ENCODE measurements at places on chromosomes 5 and 9. TPM values are rescaled to one million over a fixed set of nuclear protein-coding genes. Genes with fewer than 3 reads are reported as not detected.
A peak's percentile ranks its signal among the peaks of the same experiment; 100 is the strongest.

- DNase-seq, result no peak
Measured at GRCh38 chr5:81315336-81315735, 13.9 kb downstream of the ZCCHC9 start.

KCNN2 gene
- 8.0 TPM for total RNA-seq

IFNA21 gene
- not detected for total RNA-seq

AGPAT2 gene
- total RNA-seq, result 48.6 TPM

FST gene
- total RNA-seq, result 5.8 TPM

PCDHA12 gene
- not detected for total RNA-seq

NTRK2 gene
- 4.5 TPM for total RNA-seq

IL6ST gene
- total RNA-seq, result 137 TPM

RAB3C gene
- 0.83 TPM for total RNA-seq

LCN10 gene
- 7.7 TPM for total RNA-seq

FAM221B gene
- not detected for total RNA-seq

CMYA5 gene
- 917 TPM for total RNA-seq

COL23A1 gene
- total RNA-seq, result 18.8 TPM

DNA sequence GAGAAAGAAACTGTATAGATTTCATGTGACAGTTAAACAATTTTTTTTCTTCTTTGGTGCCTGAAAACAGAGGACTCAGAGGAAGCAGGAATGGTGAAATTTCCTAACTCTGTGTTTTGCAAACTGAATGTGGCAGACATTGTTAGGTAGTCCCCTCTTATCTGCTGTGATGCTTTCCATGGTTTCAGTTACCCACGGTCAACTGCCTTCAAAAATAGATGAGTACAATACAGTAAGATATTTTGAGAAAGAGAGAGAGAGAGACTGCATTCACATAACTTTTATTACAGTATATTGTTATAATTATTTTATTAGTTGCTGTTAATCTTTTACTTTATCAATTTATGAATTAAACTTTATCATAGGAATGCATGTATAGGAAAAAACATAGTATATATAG lies 627.2 kb downstream of the CCDC171 start:
- DNase-seq, result no peak

GRCh38 chr9:84860249-84861115 lies 191.0 kb downstream of the NTRK2 start:
- DNase-seq, result no peak

DNA sequence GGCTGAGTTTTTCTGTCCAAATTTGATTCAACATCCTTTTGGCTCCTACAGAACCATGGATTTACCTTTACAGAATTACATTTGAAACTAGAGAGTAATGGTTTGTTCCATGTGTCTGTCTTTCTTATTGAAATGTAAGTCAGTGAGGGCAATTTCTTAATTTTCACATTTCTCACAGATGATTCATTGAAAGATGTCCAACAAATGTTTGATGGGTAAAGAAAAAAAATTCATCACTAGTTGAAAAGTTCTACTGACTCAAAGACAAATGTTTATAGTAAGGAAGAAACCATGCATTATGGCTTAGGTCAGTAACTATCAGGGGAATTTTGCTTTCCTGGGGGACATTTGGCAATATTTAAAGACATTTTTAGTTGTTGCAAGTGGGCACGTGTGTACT lies 131.6 kb upstream of the TRPM3 start:
- no peak for DNase-seq

GRCh38 chr5:139705191-139705590 lies 57.0 kb downstream of the CXXC5 start:
- DNase-seq, result no peak

DNA sequence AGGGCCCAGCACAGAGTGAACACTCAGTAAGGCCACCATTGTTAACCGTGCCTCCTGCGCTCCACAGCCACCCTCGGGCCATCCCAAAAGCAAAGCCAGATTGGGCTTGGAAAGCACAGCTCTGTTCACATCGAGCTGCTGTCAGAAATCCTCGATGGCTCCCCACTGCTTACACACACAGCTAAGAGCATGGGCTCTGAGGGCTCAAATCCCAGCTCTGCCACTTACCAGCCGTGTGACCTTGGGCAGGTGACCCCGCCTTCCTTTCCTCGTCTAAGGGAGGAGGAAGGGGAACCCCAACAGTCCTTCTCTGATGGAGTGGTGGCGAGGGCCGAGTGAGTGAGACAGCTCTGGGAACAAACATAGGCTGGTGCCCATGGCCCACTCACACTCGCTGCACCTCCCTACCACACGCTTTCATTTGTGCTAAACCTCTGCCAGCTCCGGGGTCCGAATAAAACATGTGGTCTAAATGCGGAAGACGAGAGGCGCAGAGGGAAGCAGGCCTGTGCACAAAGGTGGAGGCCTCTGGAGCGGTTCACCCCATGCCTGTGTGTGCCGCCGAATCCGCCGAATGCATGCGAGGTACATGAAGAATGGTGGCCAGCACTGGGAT lies 139.3 kb downstream of the PAX5 start:
- no peak for DNase-seq

RORB gene
- 5.7 TPM for total RNA-seq

DNA sequence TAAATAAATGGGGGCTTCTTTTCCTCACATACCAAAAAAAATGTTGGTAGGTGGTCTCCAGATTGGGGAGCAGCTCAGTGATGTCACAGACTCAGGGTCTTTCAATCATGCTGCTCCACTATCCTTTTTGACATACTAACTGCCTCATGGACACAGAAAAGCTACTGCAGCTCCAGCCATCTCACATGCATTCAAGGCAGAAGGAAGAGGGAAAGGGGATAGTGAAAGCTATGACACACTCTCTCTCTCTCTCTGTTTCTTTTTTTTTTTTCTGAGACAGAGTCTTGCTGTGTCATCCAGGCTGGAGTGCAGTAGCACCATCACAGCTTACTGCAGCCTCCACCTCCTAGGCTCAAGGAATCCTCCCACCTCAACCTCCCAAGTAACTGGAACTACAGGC lies 7.9 kb upstream of the ADGRD2 start:
- no peak for DNase-seq

GRCh38 chr5:141942185-141942857 lies 15.7 kb downstream of the PCDH12 start:
- DNase-seq, result no peak

GRCh38 chr9:87954230-87954629 lies 20.1 kb downstream of the CDK20 start:
- no peak for DNase-seq

NNT gene
- 573 TPM for total RNA-seq

JADE2 gene
- 25.9 TPM for total RNA-seq

SCGB3A2 gene
- total RNA-seq, result not detected

SPATA6L gene
- total RNA-seq, result 0.35 TPM

GRCh38 chr5:142280066-142281007 lies 44.5 kb downstream of the SPRY4 start:
- peak; percentile 83 for DNase-seq

ANXA2R gene
- 0.94 TPM for total RNA-seq

NUTM2F gene
- not detected for total RNA-seq

C5orf34 gene
- total RNA-seq, result 0.40 TPM

DNA sequence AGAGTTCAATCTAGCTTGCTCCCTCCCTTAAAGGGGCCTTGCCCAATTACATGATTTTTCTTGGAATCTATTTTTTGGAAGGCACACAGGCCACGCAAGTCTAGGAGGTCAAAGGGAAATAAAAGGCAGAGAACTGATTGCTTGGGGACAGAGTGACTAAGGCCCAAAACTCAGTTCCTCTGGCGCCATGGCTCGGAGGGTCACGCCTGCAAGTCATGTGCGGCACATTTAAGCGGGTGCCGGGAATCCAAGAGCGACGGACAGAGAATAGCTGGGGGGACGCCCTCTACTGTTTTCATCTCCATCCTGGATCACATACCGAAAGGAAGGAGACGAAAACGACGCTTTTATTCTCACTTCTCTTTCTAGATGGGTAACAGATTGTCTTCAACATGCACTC lies 78.6 kb downstream of the FREM1 start:
- no peak for DNase-seq

DNA sequence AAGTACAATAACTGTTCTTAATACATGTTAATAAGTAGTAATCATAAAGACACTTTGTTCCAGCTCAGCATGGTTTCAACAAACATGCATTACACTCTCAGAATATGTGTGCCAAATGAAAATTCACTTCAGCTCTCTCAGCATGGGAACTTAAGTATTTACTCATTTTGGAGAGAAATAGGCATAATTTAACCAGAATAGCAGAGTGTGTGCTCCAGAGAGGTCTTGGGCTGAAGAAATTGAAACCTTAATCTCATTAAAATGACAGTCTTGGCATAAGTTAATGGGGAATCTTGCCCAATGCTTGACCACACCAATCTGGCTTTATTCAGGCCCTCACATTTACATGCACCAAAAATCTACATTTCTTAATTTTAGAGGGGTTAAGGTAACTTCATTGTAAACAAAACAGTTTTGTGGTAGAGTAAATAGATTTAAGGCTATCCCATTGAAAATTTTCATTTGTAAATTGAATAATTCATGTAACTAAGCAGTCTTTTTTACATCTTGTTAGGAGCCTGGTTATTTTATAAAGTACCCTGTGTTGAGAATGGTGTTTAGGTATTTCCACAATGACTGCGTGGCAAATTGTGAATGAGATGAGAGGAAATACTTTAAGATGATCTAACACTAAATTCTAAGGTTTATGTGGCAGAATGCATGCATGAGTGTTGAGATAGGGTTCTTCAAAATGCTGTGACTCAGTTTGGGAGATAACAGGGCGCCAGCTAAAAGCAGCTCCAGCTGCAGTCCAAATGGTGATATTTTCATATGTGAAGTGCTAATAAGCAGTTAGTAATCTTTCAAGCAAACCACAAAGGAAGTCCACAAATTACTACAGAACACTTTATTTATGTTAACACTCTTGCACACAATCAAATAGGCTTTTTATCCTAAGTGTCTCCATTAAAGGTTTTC lies 11.3 kb upstream of the LOX start:
- DNase-seq, result no peak

DNA sequence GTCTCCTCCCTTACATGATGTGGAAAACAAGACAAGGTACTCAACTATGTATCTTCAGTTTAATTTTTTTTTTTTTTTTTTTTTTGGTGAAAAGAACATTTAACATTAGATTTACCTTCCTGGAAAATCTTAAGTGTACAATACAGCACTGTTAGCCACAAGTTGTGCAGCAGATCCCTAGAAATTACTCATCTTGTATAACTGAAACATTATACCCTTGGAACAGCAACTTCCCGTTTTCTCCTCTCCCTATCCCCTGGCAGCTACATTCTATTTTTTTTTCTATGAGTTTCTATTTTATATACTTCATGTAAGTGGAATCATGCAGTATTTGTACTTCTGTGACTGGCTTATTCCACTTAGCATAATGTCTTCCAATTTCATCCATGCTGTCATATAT lies 421.9 kb upstream of the FTMT start:
- DNase-seq, result no peak

DNA sequence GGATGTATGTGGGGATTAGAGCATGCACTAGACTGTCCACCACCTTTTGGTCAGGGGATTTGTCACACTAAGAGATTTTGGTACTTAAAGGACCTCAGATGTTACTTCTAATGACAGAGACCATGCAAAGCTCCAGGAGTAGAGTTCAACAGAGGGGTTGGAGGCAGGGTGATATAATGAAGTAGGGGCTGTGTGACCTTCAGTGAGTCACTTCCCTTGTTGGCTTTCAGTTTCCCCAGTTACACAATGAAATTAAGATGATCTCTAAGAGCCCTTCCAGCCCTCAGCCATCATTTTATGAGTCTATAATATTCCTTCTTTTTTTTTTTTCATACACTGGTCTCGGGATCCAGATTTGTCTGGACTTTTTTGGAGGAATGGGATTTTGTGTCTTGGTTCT lies 26.8 kb downstream of the GLRA1 start:
- DNase-seq, result no peak

GRCh38 chr5:173498286-173498685 lies 118.2 kb downstream of the BOD1 start:
- DNase-seq, result peak; percentile 60

PCA3 gene
- total RNA-seq, result not detected

FOXI1 gene
- not detected for total RNA-seq

IFNA13 gene
- not detected for total RNA-seq

- DNase-seq, result no peak
Measured at GRCh38 chr5:125470280-125470902, 724.0 kb upstream of the ZNF608 start.

- peak; percentile 80 for DNase-seq
Measured at GRCh38 chr9:107737987-107738743, 248.6 kb upstream of the KLF4 start.

DNA sequence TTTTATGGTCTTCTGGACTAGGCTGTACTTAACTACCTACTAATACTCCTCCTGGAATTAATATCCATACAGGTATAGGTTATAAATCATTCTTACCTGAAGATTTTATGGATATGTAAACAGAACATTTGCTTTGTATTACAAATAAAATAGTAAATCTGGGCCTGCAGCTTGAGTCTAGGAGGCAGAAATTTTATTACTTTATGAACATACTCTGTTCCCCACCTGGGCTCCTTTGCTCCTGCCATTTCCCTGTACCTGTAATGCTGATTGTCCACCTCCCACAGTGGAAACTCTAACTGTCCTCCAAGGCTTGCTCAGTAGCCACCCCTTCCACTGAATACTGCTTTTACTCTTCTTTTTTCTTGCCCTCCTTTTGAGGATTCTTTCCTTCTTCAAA lies 108.0 kb downstream of the PAM start:
- no peak for DNase-seq

DNA sequence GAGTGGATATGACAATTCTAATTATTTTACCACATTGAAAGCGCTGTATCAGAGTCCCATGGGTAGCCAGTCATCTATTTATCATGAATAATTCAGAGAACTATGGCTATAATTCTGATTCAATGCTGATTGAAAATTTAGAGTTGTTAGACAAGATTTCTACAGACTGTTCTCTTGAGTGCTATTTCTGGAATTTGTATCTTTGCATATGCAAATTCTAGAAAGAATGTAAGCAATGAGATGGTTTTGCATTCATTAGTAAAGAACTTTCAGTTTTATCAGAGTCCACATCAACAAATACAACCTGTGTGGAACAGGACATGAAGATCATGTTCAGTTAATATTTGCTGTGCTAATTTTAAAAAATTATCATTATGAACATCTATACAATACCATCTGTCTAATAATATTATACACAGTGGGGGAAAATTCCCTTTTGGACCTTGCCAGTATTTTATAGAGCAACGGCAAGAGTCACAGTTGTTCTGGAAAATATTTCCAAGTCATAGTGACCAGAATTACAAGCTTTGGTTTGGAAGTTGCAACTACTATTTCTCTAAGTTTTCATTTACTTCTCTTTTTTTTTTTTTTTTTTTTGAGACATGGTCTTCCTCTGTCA lies 372.7 kb upstream of the PTGER4 start:
- DNase-seq, result no peak

TRIM23 gene
- total RNA-seq, result 17.9 TPM

Measured in Right ventricle myocardium superior (tissue), 1 donor.